ENCODE measurements at places on chromosomes 6 and 20. TPM values are rescaled to one million over a fixed set of nuclear protein-coding genes. Genes with fewer than 3 reads are reported as not detected.

The MEP1A gene
- not detected for polyA plus RNA-seq

GRCh38 chr20:11676630-11677287 is 240.9 kb upstream of the BTBD3 start:
- no peak for DNase-seq

DNA sequence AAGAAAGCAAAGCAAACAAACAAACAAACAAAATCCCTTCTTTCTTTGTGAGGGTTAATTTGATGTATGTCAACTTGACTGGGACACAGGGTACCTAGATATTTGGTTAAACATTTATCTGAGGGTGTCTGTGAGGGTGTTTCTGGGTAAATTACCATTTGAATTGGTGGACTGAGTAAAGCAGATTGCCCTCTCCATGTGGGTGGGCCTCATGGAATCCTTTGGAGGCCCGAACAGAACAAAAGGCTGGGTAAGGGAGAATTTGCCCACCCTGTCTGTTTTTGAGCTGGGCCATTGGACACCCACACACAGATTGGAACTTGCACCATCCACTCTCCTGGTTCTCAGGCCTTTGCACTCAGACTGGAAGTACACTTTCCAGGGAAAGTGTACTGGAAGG is 628.8 kb upstream of the CITED2 start:
- no peak for DNase-seq

DNA sequence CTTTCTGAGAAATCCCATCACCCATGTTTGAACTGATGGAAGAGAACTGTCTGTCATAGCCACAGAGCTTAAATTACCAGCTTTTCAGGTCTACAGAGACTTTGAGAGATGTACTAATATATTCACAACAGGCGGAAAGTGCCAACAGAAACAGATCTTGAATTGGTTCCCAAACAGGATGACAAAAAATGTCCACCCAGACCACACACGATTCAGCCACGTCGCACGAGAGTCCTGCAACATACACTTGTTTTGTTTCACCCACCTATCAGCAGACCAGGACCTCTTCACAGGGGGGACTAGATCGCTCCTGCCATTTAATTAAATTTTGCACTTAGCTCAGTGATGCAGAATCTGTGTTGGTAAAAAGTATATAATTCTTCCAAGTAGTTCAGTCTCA is 187.1 kb upstream of the CEP162 start:
- DNase-seq = no peak

DNA sequence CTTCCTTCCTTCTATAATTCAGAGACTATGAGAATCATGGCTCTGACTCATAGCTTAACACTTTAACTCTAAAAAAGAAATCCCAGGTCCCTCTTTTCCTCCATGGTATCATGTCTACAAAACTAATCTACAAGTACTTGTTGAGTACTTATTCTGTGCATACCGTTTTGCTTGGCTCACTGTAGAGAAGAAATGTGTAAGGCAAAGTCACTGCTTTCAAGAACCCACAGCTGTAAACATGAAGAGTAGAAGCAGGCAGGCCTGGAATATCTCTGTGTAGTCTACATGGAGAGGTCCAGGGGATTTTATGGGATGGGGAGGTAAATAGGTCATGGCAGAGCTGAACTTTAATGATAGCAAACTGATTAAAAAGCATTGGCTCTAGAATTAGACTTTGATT is 13.8 kb downstream of the SPINT3 start:
- DNase-seq = no peak

- DNase-seq = no peak
These were observed 4.0 kb downstream of the VARS1 start for GRCh38 chr6:31791324-31792089.

The SYNCRIP gene
- polyA plus RNA-seq = 52.1 TPM

The SLC12A5 gene
- polyA plus RNA-seq = not detected

GRCh38 chr6:157464653-157465535 is 83.9 kb downstream of the ZDHHC14 start:
- no peak for DNase-seq

Measured in CD4-positive, alpha-beta memory T cell (primary cell).